ENCODE measurements at places on chromosomes 5 and 9. TPM values are rescaled to one million over a fixed set of nuclear protein-coding genes. Genes with fewer than 3 reads are reported as not detected.
A peak's percentile ranks its signal among the peaks of the same experiment; 100 is the strongest.

GRCh38 chr5:76859591-76860247, 9.9 kb downstream of the S100Z start:
- H3K36me3 ChIP-seq = no peaks in the 10 kb centered on the region
- no peaks in the 10 kb centered on the region for H3K4me1 ChIP-seq
- H3K27me3 ChIP-seq = no peaks in the 10 kb centered on the region
- no peak for DNase-seq
- no peak overlapping the region for H3K27ac ChIP-seq
- no peak overlapping the region for H3K4me3 ChIP-seq

- no peaks in the 10 kb centered on the region for H3K27me3 ChIP-seq
- no peak overlapping the region for H3K27ac ChIP-seq
- no peak overlapping the region for H3K4me3 ChIP-seq
- no peak for DNase-seq
Measured at GRCh38 chr5:82526540-82526939, 248.4 kb upstream of the RPS23 start.

DNA sequence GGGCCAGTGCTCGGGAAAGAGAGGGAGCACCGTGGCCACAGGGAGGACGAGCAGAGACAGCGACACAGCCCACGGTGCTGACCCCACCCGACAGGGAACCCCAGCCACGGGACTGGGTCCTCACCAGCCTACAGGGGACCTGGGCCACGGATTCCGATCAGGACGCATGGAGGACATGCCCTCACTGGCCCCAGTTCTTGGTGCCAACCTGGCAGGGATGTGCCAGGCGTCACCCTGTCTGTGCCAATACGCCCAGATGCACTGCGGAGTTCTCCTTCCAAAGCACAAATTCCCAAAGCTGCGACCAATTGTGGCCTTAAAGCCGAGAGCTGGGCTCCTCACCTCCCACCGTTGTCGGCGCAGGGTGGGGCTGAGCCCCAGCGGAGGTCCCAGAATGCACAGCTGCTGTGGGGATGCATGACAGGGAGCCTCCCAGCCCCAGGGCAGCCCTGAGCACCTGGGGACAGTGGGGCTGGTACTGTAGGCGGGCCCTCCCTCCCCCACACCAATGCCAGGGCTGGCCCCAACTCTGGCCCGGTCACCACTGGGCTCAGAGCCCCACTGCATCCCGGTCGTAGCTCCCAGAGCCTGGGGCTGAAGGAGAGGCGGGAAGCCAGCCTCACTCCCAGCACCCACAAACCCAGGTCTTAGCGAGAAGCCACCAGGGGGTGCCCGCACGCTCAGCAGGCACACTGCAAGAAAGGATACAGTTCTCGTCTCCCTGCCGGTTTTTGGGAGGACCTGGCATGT, 44.2 kb downstream of the NKD2 start:
- H3K27ac ChIP-seq = no peak overlapping the region
- H3K4me3 ChIP-seq = no peak overlapping the region
- H3K27me3 ChIP-seq = no peaks in the 10 kb centered on the region
- DNase-seq = no peak
- no peaks in the 10 kb centered on the region for H3K36me3 ChIP-seq

- H3K4me1 ChIP-seq = no peaks in the 10 kb centered on the region
- H3K27me3 ChIP-seq = no peaks in the 10 kb centered on the region
- H3K27ac ChIP-seq = no peak overlapping the region
- H3K36me3 ChIP-seq = no peaks in the 10 kb centered on the region
Measured at GRCh38 chr5:72408603-72409002, 88.4 kb downstream of the PTCD2 start.

DNA sequence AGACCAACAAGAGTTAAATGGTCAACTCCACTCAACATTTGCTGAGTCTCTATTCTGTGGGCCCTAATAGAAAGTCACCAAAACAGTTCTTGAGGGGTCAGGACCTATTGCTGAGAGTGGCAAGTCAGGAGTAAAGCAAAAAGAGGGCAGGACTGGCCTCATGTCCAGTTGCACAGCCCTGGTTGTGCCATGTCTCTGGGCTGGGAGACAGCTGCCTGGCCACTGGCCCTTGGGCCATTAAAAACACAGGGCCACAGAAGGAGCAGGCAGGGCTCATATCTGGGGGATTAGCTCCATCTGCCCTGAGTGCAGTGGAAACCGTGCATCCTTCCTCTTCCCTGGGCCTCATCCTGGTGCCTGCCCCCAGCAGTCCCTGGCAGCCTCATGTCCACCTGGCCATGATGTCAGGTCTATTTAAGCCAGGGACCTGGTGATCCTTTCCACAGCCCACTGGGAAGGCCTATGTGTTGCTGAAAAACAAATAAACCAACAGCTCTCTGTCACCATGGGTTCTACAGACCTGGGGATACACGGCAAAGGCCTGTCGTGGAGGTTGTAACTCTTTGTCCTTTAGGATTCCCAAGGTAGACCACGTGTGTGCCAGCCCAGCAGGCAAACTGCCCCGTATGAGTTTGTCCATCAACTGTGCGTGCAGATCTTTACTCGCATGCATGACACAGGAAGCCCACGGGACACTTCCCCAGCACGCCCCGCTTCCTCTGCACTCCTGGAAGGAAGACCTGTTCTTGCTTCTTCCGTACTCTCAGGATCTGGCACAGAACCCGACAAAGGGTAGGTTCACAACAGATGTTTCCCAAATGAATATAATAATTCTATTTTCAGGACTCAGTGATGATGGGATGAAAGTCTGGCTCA, 148.8 kb downstream of the MTX3 start:
- no peak for DNase-seq
- no peak overlapping the region for H3K27ac ChIP-seq
- no peaks in the 10 kb centered on the region for H3K36me3 ChIP-seq
- no peak overlapping the region for H3K4me3 ChIP-seq
- no peaks in the 10 kb centered on the region for H3K4me1 ChIP-seq
- H3K27me3 ChIP-seq = no peaks in the 10 kb centered on the region

DNA sequence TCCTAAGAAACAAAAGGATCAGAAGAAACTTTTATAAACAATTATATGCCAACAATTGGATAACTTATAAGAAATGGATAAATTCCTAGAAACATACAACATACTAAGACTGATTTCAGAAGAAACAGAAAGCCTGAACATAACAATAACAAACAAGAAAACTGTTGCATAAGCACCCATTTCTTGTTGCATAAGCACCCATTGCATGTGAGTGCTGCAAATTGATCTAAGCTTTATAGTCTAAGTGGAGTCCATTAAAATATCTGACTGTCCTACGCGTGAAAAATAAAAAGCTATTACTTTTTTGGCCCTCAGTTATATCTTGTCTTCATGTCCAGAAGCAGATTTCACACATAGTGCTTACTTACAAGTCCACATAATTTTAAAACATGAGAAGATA, 19.3 kb downstream of the TYRP1 start:
- H3K27ac ChIP-seq = no peak overlapping the region
- no peaks in the 10 kb centered on the region for H3K36me3 ChIP-seq
- no peaks in the 10 kb centered on the region for H3K27me3 ChIP-seq
- no peak overlapping the region for H3K4me3 ChIP-seq

- no peaks in the 10 kb centered on the region for H3K36me3 ChIP-seq
- no peak overlapping the region for H3K4me3 ChIP-seq
- H3K27me3 ChIP-seq = no peaks in the 10 kb centered on the region
- no peaks in the 10 kb centered on the region for H3K4me1 ChIP-seq
Measured at GRCh38 chr5:78720227-78720985, 71.8 kb upstream of the LHFPL2 start.

- no peaks in the 10 kb centered on the region for H3K27me3 ChIP-seq
- H3K27ac ChIP-seq = peak within 1 kb of the TSS; percentile 24
- DNase-seq = peak; percentile 99
- H3K4me1 ChIP-seq = no peaks in the 10 kb centered on the region
- no peaks in the 10 kb centered on the region for H3K36me3 ChIP-seq
Measured at GRCh38 chr9:36258208-36258995, at the start of gene GNE. TSS of gene GNE (minus strand) at chr9:36258448. CDS start at chr9:36249355, 9,093 bp downstream.

- no peaks in the 10 kb centered on the region for H3K27me3 ChIP-seq
- no peak for DNase-seq
Measured at GRCh38 chr9:21450733-21451394, 10.6 kb downstream of the IFNA1 start.

DNA sequence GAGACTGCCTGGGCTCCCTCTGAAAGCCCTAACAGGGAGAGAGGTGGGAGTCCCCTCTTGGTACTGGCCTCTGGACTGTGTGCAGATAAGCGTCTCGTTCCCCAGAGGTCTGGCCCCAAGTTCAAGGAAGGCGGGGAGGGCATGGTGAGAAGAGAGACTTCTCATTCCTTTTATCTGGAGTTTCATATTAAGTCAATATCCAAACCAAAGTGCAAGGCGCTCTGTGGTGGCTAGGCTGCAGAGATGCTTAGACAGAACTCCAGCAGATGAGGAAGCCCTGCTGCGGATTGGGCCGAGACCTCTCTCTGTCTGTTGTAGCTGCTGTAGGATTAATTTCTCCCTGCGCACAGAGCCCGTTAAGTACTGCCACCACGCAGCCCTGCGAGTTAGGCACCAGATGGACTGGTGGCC, 16.0 kb downstream of the MVB12B start:
- peaks cover 2% of the 10 kb centered on the region for H3K4me1 ChIP-seq
- peaks cover 2% of the 10 kb centered on the region for H3K36me3 ChIP-seq
- no peaks in the 10 kb centered on the region for H3K27me3 ChIP-seq
- H3K27ac ChIP-seq = no peak overlapping the region
- no peak for DNase-seq

GRCh38 chr9:15642369-15642962, 89.6 kb downstream of the CCDC171 start:
- H3K27ac ChIP-seq = no peak overlapping the region
- no peaks in the 10 kb centered on the region for H3K36me3 ChIP-seq

DNA sequence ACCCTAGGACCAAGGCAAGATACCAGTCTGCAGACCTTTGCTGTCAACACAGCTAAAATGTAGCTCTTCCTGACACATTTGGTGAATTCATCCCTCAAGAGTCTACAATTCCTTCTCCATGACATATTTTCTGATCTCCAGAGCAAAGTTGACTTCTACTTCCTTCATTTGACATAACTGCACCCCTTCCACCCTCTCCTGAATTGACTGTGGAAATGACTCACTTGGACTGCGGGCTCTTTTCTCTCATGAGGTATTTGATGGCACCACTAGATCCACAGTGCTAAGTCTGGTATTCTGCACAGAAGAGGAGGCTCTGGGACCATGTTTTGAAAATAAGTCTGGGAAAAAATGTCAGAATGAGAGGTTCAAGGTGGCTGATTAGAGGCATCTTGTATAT, 338.4 kb upstream of the TRPC7 start:
- no peaks in the 10 kb centered on the region for H3K27me3 ChIP-seq
- H3K27ac ChIP-seq = no peak overlapping the region
- no peaks in the 10 kb centered on the region for H3K4me1 ChIP-seq
- H3K4me3 ChIP-seq = no peak overlapping the region

DNA sequence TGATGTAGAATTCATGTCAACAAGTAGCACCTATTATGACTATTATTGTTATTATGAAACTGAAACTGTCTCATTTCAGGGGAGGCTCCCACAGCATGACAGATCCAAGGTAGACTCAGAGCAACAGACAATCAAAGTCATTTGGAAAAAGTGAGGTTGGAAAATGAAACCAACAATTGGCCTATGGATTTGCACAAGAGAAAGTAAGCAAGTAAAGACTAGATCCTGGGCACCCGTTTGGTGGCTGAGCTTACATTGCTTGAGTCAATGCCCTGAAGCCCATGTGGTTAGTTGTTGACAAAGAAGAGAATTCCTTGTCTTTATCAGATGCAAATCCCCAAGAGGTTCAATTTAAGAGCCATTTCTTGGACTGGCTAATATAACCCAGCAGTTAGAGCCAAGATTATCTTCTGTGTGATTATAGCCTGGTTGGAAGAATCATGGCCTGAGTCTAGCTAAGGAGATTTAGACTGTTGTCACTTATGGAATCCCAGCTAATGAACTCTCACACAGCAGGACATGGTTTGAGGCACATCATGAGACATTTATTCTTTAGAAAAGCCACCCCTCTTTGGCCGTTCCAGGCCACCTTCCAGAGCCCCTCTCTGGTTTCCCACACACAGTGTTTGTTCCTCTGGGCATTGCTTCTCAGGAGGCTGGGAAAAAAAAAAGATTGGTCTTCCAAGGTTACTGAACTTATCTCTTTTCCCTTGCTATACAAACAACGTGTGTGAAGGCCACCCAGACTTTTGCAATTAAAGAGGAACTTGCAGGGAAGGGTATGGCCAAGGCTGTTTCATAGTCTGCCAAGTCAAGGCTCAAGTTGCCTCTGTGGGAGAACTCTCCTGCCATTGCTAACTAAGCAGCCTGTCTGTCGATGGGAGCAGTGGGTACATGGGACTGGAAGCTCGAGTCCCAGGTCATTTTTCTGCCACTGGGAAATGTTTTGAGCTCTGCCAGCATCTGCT, 399.5 kb downstream of the ENC1 start:
- no peaks in the 10 kb centered on the region for H3K4me1 ChIP-seq
- DNase-seq = no peak
- no peak overlapping the region for H3K27ac ChIP-seq
- H3K27me3 ChIP-seq = no peaks in the 10 kb centered on the region

DNA sequence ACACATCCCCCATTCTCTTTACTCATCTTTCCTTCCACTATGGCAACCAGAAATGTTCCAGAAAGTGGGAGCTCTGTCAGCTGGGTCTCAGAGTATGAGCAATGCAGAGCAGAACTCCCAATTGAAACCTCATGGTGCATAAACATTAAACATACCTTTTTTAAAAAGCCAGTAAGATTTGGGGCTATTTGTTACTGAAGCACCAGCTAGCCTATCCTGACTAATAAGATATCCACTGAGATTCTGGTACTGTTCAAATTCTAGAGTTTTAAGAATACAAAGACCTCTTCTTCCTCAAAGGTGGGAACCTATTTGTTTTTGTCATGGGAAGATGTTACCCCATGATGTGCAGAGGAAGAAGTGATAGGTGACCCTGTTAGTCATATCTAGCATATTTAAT, 46.1 kb upstream of the EGFLAM start:
- H3K4me1 ChIP-seq = no peaks in the 10 kb centered on the region
- no peaks in the 10 kb centered on the region for H3K27me3 ChIP-seq
- H3K36me3 ChIP-seq = no peaks in the 10 kb centered on the region
- H3K27ac ChIP-seq = no peak overlapping the region
- no peak for DNase-seq

GRCh38 chr5:37844009-37844408, 4.2 kb upstream of the GDNF start:
- H3K36me3 ChIP-seq = no peaks in the 10 kb centered on the region
- no peak for DNase-seq
- no peaks in the 10 kb centered on the region for H3K4me1 ChIP-seq
- H3K27me3 ChIP-seq = no peaks in the 10 kb centered on the region
- H3K4me3 ChIP-seq = no peak overlapping the region
- no peak overlapping the region for H3K27ac ChIP-seq

BSPRY gene
- total RNA-seq = 0.48 TPM

EPB41L4B gene
- total RNA-seq = 1.3 TPM

IFNK gene
- total RNA-seq = not detected

ZNF462 gene
- 24.0 TPM for total RNA-seq

MLANA gene
- not detected for total RNA-seq
